Thyroid gland (tissue), 4 donors: ENCODE measurements at places on chromosomes 1 and 21.

- no peak for DNase-seq
These were observed 7.7 kb upstream of the HLCS start for GRCh38 chr21:36973986-36974850.

DNA sequence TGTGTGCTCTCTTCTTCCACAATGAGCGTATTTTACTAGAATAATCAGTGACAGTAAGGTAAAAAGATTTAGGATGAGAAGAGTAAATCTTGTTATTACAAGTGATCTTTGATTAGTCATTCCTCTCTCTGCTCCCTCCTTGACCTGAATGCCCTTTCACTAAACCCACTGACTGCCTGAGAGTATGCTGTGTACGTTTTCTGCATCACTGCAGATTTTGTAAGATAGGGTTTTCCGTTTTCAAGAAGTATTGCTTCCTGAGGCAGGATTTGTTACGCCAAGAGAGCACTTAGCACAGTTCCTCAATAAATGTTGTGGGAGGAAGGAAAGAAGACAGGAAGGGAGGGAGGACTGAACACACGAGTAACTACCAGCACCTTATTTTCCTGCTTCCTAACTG is 7.7 kb upstream of the LAMB3 start:
- DNase-seq: no peak

DNA sequence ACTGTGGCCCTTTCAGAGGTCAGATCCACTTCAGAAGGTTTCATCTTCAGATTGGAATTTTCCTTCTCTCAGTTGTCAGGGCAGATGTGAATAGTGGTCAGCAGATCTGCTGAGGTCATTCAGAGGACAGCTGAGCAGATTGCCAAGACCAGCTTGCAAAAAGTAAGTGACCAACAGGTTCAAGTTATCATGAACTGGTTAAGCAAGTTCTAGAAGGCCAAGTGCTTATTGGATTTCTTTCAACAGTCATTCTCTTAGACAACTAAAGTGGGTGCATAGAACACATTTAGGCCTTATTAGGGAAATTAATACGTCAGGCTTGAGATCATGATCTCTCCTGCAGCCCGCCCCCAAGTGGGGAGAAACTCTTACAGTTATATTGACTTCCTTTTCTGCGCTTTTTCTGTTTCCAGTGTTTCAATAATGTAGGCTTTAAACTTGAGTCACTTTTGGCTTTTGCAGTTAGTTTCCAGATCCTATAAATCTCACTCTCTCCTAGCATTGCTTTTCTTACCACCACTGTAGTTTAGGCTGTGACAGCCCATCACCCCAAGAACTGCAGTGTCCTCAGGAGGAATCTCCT is 96.4 kb downstream of the C1orf21 start:
- peak; percentile 81 for DNase-seq

DNA sequence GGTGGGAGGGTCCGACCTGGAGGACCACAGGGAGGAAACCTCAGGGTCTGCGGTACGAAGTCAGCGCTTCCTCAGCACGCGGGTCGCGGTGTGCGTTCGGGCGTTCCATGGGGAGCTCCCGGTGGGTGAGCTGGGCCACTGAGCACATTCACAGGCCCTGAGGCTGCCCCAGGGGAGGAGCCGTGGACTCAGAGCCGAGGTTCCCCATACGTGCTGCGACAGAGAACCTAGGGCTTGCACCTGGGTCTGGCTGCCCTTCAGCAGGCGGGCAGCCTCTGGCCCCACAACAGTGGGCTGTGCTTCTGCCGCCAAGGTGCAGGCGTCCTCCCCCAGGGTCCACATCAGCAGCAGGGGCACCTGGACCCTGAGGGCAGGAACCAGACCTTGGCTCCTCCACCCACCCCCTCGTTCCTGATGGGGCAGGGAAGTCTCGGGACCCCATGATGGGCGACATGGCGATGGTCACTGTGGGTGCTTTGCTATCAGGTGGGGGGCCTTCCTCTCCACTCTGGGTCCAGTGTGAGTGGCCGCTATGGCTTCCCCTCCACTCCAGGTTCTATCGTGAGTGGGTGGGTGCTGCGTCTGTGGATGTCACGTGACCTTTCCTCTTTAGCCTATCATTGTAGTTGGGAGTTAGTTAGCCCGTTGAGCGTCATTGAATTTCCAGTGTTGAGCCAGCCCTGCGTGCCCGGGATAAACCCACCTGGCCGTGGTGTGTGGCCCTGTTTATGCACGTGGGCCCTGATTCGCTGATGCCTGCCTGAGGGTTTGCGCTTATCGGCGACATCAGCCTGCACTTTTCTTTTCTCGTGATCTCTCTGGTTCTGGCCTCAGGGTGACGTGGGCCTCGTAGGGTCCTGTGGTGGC is 27.9 kb downstream of the FTCD start:
- DNase-seq: no peak

DNA sequence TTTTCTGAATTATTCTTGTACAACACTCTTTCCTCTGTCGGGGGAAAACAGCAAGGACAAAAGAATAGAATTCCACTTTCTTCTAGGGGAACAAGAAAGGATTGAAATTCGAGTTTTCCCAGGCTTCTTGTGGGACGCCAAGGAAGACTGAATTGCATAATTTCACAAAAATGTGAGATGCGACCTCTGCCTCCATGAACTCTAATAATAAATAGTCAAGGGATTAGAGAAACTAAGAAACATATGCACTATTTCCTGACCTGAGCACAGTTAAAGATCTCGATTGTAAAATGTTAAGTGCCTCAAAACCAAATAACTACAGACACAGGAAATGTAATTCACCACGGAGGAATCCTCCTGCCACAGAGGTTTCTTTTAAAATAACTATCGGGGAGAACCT is 117.3 kb upstream of the MARK1 start:
- DNase-seq: no peak

- no peak for DNase-seq
These were observed 278.0 kb downstream of the HLX start for GRCh38 chr1:221157026-221157761.

GRCh38 chr21:28714777-28715464 is 277.8 kb downstream of the LTN1 start:
- no peak for DNase-seq

DNA sequence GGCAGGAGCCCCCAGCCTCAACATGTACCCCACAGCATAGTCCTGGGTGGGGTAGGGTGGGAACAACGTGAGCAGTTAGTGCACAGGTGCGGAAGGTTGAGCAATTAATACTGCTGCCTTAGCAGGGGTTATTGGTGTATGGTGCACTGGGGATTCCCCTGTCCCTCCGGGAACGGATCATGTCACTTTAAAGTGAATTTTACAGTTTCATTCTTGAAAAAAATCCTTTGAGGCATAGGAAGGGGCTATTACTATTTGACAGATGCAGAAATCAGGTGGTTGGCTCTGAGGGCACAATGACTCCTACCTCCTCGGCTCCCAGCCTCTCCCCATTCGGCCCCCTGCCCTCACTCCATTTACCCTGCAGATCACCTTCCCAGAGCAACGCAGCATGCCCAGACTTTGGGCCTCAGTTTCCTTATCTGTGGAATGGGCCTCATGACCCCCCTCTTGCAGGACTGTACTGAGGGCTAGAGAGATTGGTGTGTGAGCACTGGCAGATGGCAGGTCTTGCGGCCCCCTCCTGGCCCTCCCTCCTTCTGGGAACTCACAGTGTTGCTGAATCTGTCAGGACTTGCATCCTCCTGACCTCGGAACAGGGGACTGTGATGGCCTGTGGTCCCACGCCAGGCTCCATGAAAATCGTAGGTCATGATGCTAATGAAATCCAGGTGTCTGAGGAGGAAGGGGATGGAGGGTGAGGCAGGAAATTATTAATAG is 5.1 kb upstream of the MYBPH start:
- DNase-seq: no peak

DNA sequence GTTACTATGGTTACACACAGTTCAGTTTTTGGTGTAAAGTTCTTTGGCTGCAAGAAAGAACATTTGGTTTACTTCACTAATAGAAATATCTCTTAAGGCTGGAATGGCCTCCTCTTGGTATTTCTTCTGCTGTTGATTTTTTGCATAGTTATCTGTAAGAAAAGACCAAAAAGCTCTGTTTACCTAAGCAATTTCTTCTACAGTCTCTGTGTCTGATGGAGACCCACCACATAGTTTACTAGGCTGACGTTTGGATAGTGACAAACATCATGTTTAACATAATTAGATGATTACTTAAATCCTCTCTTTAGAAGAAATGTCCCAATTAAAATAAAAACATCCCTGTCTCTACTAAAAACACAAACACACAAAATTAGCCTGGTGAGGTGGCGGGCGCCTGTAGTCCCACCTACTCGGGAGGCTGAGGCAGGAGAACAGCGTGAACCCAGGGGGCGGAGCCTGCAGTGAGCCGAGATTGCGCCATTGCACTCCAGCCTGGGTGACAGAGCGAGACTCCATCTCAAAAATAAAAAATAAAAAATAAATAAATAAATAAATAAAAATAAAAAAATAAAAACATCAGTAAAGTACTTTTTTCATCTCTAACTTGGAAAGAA is 7.2 kb downstream of the PIGP start:
- no peak for DNase-seq

DNA sequence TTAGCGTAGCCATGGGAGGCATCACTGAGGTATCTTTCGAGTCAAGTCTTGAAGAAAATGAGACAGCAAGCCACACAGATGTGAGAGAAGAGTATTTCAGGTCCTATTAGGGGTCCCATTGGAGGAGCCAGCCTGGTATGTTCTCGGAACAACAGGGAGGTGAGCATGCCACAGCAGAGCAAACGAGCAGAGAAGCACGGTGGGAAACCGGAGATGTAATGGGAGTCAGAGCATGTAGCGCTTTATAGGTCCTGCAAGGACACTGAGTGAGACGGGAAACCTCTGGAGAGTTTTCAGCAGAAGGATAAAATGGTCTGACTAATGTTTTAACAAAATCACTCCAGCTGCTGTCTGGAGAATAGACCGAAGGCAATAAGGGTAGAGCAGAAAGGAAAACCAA is 15.9 kb downstream of the H3-3A start:
- DNase-seq: no peak

- DNase-seq: no peak
These were observed 62.8 kb downstream of the DMRTB1 start for GRCh38 chr1:53521924-53522552.

GRCh38 chr1:77388661-77389060 is 106.8 kb downstream of the AK5 start:
- DNase-seq: no peak
